ENCODE measurements at places on chromosomes 5 and 9.

DNA sequence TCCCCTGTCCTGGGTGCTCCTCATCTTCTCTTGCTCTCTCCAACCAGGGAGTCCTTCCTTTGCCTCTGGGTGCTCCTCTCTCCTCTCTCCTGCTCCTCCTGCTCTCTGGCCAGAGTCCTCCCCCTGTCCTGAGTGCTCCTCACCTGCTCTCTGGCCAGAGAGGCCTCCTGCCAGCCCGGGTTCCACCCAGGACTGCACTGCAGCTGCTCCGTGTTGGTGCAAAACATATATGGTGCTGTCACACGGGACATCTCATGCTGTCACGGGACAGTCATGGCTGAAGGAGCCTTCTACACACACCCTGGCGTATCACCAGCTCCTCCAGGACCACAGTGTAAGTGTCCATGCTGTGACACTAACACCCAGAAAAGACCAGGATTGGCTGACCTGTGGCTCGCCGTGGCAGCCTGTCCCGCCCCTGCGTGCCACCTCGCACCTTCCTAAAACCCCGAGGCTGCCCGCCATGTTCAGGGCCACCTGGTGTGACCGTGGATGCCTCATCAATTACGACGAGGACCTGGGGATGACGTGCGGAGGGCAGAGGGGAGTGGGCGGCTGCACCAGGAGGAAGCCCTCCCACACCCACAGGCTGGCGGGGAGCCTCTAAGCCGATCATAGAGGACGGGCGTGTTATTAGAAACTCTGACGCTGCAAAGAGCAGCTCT is 27.9 kb upstream of the SLC6A3 start:
- no peak for DNase-seq

DNA sequence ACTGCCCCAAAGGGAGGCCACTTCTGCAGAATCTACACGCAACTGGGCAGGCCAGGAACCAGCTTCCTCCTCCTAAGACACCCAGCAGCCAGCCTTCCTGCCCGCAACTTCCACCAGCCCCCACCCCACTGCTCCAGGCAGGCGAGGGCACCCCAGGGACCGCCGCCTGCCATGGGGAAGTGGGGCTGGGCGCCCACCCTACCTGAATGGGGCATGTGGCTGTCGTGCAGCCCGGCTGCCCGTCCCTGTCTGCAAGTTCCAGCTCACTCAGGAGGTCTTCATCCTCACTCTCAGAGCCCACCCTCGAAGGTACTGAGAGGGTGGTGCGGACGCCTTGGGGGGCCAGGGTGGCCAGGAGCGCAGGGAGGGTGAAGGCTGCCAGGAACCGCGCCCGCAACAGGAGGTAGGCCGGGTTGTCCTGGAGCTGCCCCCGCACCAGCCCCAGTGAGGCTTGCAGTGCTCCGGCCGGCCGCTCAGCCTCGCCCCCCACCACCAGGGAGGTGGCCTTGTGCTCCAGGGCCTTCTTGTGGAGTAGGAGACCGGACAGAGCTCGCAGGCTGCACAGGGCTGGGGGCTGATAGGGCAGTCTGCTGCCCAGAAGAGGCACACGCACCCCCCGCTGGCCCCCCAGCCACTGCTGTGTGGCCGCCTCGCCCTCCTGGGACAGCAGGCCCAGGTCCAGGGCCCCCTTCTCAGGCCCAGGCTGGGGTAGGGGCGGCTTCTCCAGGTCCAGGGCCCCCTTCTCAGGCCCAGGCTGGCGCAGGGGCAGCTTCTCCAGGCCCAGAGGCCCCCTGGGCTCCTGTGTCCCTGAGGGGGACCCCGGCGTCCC is 4.1 kb upstream of the CARD9 start:
- no peak for DNase-seq

- no peak for DNase-seq
Observed at GRCh38 chr5:115168829-115169486, 750 bp downstream of the TRIM36 start.

DNA sequence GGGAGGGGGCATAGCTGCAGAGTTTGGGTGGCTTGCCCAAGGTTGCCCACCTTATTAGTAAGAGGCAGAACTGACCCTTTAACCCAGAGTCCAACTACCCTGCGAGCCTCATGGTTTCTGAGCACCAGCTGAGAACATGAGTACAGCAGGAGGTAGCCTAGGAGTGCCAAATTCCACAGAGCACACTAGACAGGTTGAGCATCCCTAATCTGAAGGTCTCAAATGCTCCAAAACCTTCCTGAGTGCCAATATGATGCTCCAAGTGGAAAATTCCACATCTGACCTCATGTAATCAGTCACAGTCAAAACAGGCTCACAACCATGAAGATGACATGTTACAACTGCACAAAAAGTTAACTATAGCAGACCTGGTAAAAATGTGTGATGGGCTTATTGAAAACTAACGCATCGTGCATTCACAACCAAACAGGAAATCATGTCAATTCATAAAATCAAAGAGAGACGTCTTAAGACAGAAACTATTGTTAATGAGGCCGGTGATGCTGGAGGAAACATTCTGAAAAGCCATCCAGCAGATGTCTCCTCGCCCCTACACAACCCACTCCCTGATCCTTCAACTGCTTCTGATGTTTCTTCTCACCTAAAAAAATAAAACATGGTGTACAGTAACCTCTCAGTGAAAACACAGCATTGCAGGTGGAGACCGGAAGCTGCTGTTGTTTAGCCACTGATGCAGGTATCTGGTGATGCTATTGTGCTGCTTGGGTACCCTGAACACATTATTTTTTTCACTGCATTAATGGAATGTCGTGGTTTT is 25.0 kb downstream of the PTCH1 start:
- DNase-seq = no peak

- peak; percentile 93 for DNase-seq
Observed at GRCh38 chr9:121322037-121322736, 47.9 kb downstream of the STOM start.

DNA sequence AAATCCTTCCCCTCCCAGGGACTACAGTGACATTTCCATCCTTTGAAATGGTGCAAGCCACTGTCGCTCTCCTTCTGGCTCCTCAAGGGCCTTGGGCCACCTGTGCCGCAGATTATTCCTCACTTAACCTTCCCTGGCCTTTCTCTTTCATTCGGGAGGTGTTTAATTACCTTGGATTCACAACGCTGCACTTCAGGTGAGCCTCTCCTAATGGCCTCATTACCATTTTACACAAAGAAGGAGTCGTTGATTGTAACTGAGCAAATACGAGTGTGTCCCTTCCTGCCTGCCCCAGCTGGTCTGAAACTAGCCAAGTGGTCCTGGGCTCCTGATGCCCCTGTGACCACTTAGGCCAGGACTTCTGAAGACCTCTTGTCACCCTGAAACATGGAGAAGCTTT is 205.0 kb downstream of the CRB2 start:
- no peak for DNase-seq

DNA sequence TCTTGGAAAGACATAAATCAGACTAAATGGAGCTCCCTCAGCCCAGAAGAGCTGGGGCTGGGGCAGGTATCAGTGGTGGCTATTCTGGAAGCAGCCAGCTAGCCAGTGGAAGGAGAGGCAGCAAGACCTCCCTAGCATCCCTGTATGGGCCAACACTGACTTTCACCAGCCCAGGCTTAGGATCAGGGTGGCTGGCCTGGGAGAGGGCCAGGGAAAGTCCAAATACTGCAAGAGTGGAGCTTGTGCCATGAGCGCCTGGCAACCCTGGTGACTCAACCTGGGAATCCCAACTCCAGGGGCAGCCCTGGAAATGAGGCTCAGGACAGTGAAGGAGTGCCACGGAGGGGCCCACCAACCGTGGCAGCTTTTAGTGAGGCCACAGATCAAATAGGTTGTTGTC is 7.6 kb upstream of the IRF1 start:
- DNase-seq = no peak

DNA sequence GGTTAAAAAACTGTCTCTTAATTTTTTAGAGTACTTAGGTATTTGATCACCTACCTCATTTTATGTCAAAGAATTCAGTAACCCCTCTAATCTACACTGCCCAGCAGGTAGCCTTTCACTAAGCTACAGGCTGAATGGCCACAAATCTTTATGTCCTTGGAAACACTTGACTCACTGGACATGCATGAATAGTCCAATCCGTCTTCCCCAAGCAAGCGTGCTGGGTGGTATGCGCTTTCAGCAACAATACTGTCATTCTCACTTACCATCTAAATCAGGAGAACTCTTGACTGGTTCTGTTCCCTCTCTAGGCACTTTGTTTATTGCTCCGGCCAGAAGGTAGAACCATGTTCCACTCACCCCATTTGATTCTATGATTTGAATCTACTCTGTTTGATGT is 73.1 kb downstream of the TRPM3 start:
- no peak for DNase-seq

DNA sequence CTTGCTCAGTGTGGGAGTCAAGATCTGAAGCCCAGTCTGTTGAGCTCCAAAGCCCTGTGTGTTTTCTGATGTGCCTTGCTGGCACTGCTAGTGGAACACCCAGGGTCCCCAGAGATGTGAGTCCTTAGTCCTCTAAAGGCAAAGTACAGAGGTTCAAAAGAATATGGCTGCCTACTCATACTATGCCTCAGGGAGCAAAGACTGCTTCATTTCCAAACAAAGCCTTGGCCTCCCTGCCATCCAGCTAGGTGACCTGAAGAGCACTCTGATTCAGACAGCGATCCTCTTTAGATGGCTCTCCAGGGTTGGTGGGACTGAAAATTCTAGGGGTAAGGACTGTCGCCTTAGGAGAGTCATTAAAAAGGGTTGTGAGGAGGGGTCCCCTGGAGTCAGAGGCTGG is 2.0 kb downstream of the PRLR start:
- no peak for DNase-seq

- DNase-seq = no peak
Observed at GRCh38 chr5:116672203-116672602, 97.6 kb upstream of the SEMA6A start.

- DNase-seq = no peak
Observed at GRCh38 chr5:148091991-148092964, 28.5 kb downstream of the SPINK5 start.

Measured in epithelial cell of prostate (primary cell).